Neuronal stem cell (in vitro differentiated cells): ENCODE measurements at places on chromosomes 16 and 17.

- DNase-seq = no peak
Observed at GRCh38 chr16:19644877-19645276, 73.2 kb downstream of the KNOP1 start.

- no peak for DNase-seq
Observed at GRCh38 chr17:77783991-77784820, 174.3 kb upstream of the TNRC6C start.

- DNase-seq = no peak
Observed at GRCh38 chr17:77246110-77247047, 105.6 kb downstream of the SEC14L1 start.

DNA sequence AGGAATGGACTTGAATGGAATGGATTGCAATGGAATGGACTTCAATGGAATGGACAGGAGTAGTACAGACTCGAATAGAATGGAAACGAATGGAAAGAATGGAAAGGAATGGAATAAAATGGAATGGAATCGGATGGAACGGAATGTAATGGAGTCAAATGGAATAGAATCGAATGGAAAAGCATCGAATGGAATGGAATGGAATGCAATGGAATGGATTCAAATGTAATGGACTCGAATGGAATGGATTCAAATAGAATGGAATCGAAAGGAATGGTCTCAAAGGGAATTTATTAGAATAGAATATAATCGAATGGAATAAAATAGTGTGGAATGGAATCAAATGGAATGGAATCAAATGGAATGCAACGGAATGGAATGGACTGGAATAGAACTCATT is 484.9 kb upstream of the WSB1 start:
- peak; percentile 42 for DNase-seq

GRCh38 chr16:50685462-50686063 is 4.5 kb upstream of the SNX20 start:
- no peak for DNase-seq

DNA sequence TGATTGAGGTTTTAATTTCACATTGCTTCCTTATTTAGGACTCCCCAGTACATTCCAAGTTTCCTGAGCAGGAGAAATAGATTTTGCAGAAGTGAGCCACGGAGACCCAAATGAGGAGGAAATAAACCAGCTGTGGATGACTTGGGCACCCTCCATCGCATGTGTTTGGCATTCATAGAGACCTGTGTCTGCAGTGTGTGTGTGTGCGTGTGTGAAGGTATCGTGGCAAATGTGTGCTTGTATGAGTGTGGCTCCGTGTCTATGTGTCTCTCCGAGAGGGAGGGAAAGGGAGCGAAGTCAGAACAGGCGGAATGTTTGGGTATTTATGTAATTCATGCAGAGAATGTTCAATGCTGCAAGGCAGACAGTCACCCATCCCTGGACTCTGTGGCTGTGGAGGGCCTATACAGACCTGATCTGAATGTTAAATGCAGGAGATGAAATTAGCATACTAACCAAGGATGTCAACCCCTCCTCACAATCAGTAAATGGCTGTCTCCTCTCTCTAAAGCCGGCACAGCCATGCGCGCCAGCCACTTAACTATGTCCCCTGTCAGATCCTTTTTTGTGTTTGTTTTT is 186.0 kb upstream of the ZFHX3 start:
- no peak for DNase-seq
